Activated naive CD4-positive, alpha-beta T cell treated with anti-CD3 and anti-CD28 coated beads for 36 hours (primary cell): ENCODE measurements at places on chromosomes 12 and 14.

DNA sequence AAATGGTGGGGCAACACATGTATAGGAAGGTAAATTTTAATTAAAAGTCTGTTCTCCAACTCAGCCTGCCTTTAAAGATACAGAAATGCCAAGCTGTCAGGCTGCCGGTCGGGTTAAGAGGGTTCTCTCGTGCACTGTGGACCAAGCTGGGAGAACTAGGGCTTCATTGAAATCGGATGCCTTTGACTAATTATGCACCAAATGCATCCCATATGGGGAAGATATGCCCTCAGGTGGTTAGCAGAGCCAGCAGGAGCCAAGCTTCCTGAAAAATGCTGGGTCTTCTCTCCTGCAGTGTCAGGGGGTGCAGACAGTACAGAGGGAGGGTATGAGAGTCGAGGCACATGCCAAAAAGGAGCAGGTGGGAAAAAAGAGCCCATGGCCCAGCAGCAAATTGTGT, 236.1 kb downstream of the CACNA1C start:
- DNase-seq, result no peak

- no peak for DNase-seq
Measured at GRCh38 chr12:19588951-19589350, 149.7 kb downstream of the AEBP2 start.

- DNase-seq, result no peak
Measured at GRCh38 chr14:50603565-50603964, 43.6 kb downstream of the ATL1 start.

DNA sequence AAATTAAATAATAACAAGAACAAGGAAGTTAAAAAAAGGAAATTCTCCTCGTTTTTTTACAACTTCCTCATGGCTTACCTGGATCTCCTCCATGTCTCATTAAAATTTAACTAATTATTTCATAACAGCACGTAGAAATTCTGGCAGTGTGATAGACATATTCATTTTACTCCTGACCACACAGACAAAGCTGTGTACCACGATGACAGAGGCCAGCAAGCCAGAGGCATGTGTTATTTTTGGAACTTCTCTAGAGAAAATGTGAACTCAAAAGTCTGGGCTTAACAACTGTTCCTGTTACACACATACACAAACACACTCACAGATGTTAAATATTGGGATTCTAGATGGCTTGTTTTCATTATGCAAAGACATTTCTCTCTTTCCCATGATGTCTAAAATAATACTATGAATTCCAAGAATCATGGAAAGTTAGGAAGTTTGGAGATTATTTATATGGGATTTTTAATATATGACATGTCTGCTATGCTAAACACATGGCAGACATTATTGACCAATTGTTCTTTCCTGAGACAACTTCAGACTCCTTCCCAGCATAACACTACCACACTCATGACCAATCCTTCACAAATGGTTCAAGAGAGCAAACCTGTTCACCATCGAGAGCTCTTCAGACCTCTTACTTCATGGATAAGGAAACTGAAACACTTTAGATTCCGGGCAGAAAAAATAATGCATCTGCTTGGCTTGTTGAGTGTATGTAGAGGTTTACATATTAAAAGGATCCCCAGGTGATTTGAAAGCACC, 158.7 kb downstream of the DACT1 start:
- no peak for DNase-seq

- DNase-seq, result no peak
Measured at GRCh38 chr14:72617391-72618031, 276.4 kb downstream of the DPF3 start.

DNA sequence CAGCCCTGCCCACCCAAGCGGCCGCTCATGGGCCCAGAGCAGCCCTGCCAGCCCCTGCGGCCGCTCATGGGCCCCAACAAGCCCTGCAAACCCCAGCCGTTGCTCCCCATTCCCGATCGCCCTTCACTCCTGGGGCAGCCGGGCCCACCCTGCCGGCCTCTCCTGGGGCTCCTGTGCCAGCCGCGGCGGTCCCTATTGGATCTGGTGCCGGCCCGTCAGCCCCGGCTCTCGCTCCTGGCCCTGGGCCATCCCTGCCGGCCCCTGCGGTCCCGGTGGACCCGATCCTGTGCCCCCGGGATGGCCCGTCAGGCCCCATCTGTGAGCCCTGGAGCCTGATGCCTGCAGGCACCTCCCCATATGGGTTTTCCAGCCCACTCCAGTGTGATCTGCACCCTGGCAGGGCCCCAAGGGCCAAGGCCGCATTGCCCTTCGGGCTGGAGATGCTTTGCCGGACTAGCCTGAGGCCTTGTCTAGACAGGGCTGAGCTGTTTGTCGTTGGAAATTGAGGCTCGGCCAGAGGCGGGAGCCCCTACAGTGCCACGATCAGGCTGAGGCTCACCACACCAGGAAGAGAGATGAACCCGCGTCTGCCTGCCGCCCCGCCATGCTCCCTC, 20.3 kb downstream of the FBRSL1 start:
- no peak for DNase-seq

GRCh38 chr14:51331486-51332367, 91.7 kb downstream of the TMX1 start:
- no peak for DNase-seq

DNA sequence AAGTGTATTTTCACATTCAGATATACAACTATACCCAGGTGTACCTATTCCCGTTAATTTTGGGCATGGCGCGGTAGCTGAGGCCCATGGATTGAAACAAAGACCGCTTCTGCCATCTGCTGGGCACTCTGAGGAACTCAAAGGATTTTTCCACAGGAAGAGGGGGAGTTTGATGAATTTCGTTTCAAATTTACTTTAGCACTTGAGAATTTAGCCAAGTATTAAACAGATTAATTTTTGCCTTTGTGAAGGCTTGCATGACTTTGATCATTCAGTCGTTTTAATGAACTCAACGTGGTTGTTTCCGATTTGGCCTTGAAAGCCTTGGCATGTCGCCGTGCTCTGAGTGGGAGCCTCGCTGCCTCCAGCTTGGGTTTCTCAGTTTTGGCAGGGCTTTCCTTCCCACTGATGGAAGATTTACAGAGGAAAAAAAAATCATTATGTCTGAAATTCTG, 153.2 kb upstream of the DDHD1 start:
- DNase-seq, result peak; percentile 60

GRCh38 chr12:103523771-103524170, 28.0 kb upstream of the C12orf42 start:
- DNase-seq, result no peak

DNA sequence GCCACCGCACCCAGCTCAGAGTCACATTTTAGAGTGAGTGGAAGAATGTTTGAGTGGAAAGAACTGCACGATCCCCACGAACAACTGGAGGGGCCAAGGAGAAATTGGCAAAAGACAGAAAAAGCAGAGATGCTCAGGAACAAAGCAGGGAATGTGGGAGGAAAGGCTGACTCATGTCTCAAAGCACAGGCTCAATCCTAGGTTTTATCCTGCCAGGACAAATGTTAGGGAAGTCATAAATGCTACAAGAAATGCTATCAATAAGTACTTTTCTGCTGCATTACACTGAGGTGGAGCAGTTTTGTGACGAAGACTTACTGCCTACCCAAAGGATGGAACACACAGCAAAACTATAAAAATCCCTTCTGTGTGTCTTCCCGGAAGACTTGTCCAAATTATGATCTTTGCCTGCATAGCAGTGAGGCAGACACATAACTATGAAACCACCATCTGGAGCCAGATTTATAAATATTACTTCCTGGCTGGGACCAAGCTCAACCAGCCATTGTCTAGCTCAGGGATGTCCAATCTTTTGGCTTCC, 26.7 kb downstream of the NIN start:
- DNase-seq, result no peak

GRCh38 chr12:68630050-68630449, 19.4 kb downstream of the RAP1B start:
- no peak for DNase-seq
